ENCODE measurements at places on chromosomes 3 and 15.

GRCh38 chr3:55180161-55180560 lies 252.3 kb upstream of the LRTM1 start:
- DNase-seq, result no peak

DNA sequence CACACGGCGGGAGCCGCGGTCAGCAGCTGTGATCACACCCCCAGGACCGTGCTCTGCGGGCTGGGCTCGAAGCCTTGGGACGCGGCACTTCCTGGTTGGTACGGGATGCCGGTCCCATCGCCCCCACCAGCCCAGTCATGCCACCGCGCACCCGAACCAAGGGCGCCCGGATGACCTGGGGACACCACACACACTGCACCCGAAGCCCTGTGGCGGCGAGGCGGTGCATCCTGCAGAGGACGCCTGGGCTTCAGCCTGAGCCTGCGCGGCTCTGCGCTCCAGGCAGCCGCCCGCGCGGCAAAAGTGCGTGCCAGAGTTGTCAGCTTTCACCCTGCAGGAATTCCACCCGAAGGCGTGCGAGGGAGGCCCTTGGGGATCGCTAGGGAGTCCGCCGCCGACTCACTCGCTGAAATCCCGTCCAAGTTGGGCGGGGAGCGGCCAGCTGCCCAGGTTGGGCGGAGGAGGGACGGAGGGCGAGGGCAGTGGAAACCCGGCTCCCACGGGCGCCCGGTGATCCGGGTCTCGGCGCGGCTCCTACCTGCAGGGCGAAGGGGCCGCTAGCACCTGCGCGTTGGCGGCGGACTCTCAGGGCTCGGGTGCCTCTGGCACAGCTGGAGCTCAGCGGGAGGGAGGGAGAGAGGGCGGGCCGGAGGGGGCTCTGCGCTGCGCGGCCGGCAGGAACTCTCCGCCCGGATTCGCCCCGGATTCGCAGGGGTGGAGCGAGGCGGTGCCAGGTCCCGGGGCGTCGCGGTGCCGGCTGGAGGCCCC lies at the start of gene PLD1:
Gene PLD1 (minus strand): TSS at position 623 of the 768 bp plus-strand sequence. CDS start 72,432 bp downstream, outside the sequence.
- DNase-seq, result peak; percentile 84

DNA sequence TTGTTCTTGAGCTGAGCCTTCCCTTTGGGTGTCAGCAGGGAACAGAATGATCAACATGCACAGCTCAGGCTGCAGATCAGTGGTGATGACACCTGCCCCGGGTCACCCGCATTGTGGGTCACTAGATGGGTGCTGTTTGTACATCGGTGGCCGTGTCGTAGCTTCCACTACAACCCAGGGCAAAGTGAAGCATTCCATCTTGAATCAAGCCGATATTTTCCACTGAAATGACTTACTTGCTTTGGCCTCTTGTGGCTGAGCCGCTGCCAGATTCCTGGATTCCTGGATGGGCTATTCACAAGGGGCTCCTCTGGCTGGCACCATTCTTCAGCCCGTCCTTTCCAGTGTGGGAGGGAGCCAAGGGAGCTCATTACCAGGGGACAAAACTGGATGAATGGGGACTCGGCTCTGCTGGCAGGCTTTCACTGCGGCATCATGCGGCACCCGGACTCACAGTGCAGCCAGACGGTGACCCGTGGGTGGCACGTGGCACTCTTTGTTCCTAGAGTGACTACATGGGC lies 65.6 kb downstream of the SLCO3A1 start:
- DNase-seq, result peak; percentile 82

DNA sequence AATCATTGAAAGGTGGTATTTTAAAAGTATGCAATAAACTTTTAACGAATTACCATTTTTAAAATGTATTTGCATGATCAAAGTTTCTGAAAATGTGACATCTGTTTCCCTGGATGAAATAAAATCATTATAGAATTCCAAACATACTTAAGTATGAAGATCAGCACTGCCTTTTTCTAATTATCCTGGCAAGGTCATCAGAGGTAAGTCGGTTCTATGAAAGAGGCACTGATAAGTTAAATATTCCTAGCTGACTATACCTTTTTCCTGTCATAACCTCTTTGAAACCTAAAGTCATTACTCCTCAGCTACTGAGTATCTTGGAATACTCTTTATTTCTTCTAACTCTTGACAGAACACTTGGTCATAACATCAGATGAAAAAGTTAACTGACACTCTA lies 406.1 kb upstream of the ALCAM start:
- no peak for DNase-seq

DNA sequence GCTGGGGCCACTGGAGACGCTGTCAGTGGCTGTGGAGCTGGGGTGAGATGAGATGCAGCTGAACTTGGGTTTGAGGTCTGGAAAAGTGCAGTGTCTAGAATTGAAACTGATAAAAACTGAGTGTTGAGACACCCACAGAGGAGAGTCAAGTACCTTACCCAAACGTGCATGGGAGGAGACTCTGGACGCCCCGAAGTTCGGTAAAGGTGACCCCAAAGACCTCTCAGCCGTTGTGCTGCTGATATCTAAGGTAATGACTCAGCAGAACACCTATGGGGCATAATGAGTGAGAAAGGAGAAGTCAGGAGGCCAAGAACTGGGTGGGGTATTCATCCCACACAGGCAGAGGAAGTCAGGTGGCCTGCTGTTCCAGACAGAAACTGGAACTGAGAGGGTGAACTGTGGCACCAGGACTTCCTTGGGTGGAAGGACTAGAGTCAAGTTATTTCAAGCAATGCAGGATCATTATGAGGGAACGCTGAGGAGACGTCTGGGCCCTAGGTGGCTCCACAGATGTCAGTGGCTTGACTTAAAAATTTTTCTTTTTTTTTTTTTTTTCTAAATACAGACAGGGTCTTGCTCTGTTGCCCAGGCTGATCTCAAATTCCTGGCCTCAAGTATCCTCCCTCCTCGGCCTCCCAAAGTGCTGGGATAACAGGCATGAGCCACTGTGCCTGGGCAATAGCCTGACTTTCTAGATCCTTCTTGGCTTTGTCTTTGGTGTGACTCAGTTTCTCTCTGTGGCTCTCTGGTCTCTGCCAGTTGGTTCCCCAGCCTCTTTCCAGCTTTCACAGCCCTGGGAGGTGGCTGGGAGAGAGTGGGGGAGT lies 67.6 kb upstream of the GCNT3 start:
- no peak for DNase-seq

DNA sequence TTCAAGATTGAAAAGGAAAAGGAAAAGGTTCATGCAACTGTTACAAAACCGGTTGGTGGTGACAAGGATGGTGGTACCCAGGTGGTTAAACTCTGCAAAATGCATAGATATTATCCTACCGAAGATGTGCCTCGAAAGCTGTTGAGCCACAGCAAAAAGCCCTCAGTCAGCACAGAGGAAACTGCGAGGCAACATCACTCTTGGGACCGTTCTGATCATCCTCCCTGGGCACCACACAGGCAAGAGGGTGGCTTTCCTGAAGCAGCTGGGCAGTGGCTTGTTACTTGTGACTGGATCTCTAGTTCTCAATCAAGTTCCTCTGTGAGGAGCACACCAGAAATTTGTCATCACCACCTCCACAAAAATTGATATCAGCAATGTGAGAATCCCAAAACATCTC lies 86.9 kb downstream of the PLCH1 start:
- no peak for DNase-seq

GRCh38 chr3:193190146-193190786 lies 50.8 kb upstream of the PLAAT1 start:
- no peak for DNase-seq

GRCh38 chr3:192915722-192916121 lies 1.9 kb downstream of the MB21D2 start:
- no peak for DNase-seq

DNA sequence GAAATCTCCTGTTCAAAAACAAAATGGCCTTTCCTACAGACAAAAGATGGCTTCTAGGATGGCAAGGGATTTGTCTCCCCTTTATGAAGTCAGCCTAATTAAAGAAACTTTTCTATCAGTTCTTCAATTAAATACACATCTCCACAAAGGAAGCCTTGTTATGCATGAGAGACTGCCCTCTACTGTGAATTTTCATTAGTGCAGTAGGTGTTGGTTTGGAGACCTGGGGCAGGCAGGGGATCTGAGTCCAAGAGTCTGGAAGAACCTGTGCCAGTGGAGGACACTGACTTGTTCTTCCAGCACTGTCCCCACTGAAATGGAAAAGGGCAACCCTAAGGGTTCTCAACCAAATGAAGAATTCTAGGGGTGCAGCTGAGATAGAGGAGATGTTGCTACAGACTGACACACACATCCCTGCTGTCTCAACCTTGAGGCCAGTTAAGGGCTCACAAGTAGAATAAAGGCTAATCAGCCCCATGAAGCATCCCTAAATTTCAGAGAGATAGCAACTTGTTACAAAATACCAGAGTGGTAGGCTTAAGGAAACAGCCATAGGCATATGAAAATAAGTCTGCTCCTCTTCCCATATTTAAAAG lies 174.0 kb upstream of the PRICKLE2 start:
- DNase-seq, result peak; percentile 8

GRCh38 chr3:81728766-81729544 lies 32.5 kb downstream of the GBE1 start:
- no peak for DNase-seq

DNA sequence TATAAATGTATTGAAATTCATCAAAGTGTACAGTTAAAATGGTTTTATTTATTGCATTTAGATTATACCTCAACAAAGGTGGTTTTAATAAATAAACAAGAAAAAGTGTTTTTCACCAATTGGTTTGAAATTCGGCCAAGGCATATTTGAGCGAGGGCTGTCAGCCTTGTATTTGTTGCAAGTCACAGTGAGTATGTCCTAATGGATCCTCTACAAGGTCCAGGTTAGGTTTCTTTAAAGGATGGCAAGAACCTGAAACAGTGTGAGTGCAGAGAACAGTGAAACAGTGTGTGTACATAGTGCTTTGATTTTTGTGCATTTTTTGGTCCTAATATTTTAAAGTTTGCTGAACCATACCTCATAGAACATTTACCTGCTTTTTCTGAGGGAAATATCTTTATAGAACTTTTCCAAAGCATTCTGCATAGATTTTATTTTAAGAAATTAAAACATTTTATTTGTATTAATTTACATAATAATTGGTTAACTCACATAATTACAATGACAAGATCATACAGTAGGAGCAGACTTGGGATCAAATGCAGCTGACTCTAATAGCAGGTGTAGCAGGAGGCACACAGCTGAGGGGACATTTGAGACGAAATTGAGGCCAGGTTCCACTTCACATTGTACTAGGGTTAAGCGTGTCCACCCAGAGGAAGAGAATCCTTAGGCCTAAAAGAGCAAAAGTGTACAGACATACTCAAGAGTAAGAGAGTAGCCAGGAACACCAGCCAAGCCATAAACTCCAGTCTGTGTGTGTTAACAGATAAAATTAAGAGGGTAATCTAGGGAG lies 428.8 kb upstream of the TPRG1 start:
- no peak for DNase-seq

DNA sequence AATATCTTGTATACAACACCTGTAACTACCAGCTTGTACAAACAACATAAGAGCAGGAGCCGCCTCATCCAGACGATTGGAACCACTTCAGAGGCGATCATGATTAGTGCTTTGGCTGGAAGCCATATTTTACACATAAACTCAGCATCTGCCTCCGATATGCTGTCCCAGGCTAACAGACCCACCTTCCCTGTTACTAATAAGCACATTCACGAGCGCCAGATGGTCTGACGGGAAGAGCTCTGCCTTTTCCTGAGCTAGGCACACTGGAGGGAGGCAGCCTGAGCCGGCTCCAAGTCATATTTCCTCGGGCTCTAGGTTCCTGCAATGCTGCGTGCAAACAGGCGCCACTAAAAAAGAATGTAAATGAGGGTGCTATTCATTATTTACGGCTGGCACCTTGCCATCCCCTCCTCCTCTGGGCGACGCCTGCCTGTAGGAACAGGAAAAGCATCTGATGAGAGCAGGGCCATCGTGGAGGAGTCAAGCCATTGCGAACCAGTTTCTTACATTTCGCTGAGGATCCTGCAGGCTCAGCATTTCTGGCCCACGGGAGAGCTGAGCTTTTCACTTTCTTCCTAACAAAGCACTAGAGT lies 98.2 kb downstream of the ANXA2 start:
- DNase-seq, result no peak

DNA sequence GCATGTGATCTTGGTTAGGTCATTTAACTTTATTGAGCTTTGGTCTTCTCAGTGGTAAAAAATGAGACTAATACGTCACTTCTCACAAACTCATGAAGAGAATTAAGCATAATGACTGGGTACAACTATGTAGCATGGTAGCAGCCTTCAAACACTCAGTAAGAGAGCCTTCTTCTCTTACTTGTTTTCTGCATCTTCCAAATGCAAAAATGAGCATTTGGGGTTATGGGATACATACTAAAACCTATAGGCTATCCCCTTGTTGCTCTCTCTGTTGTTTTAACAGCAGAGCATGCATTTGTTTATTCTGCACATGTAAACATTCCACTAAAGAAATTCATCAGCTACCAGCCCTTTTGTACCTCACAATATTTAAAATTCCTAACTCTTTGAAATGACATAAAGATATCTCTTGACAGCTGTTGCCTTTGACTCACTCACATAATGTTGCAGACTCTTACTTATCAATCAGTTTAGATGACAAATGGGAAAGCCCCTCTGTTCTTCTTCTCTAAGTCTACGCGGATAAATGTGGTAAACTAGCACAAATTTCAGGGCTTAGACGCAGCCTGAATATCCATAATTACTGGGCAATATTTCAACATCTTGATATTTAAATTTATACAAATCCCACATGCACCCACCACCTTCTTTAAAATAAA lies 327.3 kb upstream of the SATB1 start:
- DNase-seq, result no peak

DNA sequence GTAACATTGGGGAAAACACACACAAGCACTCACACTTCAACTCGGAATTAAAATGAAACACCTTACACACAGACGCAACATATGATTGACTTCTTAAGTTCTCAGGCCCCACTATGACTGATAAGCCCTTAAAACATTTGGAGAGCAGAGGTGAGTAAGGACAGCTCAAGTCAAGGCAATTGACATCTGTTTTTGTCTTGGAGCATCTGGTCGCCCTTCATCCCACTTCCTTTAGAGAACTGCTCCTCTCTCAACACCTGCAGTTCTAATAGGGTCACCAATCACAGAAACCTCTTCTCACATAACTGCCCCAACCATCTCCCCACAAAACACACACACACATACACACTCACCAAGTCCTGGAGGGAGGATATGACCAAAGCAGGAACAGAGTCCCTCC lies 43.4 kb downstream of the ERC2 start:
- DNase-seq, result no peak

GRCh38 chr15:76363251-76363650 lies 26.7 kb downstream of the ISL2 start:
- no peak for DNase-seq

- DNase-seq, result no peak
Observed at GRCh38 chr3:141530415-141530768, 43.6 kb downstream of the RASA2 start.

GRCh38 chr3:134052370-134052769 lies 22.6 kb upstream of the SLCO2A1 start:
- DNase-seq, result no peak

DNA sequence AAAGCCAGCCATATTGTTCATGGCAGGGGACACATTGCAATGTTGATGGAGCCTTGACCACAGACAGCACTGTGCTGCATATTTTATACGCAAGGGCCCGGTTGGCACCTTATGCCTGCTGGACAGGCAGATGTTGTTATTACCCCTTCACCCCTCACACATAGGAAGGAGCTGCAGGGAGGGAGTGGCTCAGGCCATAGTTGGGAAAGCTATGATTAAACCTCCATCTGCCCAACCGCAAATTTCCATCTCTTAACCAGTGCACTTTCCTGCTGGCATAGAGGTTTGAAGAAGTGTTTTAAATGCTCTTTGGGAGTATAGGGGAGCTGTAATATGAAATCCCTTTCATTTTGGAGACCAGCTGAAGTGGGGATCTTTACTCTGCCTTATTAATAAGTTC lies 224.7 kb downstream of the CACNA2D3 start:
- no peak for DNase-seq

- DNase-seq, result no peak
Observed at GRCh38 chr3:136626493-136626892, 125.7 kb downstream of the STAG1 start.

GRCh38 chr15:92968926-92969651 lies 69.0 kb downstream of the CHD2 start:
- no peak for DNase-seq
